ENCODE measurements at places on chromosomes 3 and 15. TPM values are rescaled to one million over a fixed set of nuclear protein-coding genes. Genes with fewer than 3 reads are reported as not detected.
A peak's percentile ranks its signal among the peaks of the same experiment; 100 is the strongest.

- H3K27ac ChIP-seq = no peak overlapping the region
- H3K36me3 ChIP-seq = peaks cover 11% of the 10 kb centered on the region
- no peak for DNase-seq
- no peaks in the 10 kb centered on the region for H3K27me3 ChIP-seq
- no peak overlapping the region for H3K4me3 ChIP-seq
Measured at GRCh38 chr3:52915294-52915693, 17.9 kb upstream of the STIMATE start.

DNA sequence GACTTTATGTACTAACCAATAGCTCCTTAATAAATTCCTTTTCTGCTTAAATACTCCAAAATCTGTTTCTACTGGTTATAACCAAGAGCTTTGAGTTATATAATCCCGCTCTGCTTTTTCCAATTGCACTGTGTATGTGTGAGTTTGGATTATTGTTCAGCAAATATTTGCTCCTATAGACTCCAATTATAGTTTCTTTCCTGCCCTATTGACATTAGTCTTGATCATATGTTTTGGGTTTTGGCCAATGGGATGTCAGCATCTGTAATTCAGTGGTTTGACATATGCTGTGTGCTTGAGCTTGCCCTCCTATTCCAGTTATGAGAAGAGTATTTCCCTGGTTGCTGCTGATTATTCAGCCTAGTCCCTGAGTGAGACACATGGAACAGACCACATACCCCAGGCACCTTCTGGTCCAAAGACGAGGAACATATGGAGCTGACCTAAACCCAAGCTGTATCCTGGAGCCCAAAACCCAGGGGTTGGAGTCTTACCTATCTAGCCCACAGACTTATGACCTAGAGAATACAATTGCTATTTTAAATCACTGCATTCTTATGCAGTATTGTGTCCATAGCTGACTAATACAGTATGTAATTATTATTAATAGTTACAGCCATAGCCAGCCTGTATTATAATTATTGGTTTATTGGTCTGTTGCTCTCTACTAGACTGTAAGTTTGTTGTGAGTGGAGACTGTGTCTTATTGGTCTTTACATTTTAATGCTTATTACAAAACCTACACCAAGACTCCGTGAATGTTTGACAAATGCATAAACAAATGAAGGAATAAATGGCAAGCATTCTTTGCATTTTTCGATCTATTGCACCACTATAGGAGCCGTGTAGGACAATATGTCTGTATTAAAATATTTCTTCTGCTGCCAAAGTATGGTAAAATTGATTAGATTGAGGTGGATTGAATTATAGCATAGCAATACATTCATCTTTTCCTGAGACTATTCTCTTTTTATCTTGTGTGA lies 11.7 kb upstream of the ZNF280D start:
- no peak for DNase-seq
- H3K27ac ChIP-seq = no peak overlapping the region
- no peaks in the 10 kb centered on the region for H3K36me3 ChIP-seq
- H3K4me1 ChIP-seq = no peaks in the 10 kb centered on the region
- no peaks in the 10 kb centered on the region for H3K27me3 ChIP-seq
- H3K4me3 ChIP-seq = no peak overlapping the region

- H3K27ac ChIP-seq = no peak overlapping the region
- H3K36me3 ChIP-seq = no peaks in the 10 kb centered on the region
- no peaks in the 10 kb centered on the region for H3K27me3 ChIP-seq
- no peaks in the 10 kb centered on the region for H3K4me1 ChIP-seq
- H3K4me3 ChIP-seq = no peak overlapping the region
Measured at GRCh38 chr15:27254055-27254454, 283.1 kb downstream of the GABRG3 start.

DNA sequence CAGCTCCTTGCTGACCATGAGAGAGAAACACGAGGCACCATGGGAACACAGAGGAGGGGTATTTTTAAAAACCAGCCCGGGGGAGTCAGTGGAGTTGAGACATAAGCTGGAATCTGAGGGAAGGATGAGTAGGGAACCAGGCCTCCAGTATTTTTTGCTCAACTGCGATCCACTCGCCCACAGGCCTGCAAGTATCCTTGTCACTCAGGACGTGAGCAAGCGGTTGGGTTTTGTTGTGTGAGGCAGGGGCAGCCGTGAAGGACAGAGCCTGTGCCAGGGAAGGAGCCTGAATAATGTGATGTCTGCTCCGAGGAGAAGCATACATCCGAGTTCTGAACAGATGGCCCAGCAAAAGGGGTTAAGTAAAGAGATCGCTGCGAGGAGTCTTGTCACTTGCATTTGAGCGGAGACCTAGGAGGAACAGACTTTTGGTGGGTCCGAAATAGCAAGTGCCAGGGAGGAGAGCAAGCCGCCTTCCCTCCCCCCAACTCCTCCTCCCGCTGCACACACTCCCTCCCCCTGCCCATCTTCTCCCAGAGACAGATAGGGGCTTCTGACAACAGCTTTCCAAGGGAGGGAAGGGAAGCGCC lies 20.4 kb upstream of the NTRK3 start:
- no peak for DNase-seq
- no peak overlapping the region for H3K4me3 ChIP-seq

- H3K27ac ChIP-seq = no peak overlapping the region
- no peaks in the 10 kb centered on the region for H3K36me3 ChIP-seq
- no peak for DNase-seq
- no peaks in the 10 kb centered on the region for H3K27me3 ChIP-seq
- peaks cover 27% of the 10 kb centered on the region for H3K4me1 ChIP-seq
- H3K4me3 ChIP-seq = no peak overlapping the region
Measured at GRCh38 chr15:35626571-35627318, 80.8 kb upstream of the DPH6 start.

- no peak for DNase-seq
- H3K27ac ChIP-seq = no peak overlapping the region
- H3K36me3 ChIP-seq = no peaks in the 10 kb centered on the region
Measured at GRCh38 chr15:87682527-87682926, 574.0 kb downstream of the NTRK3 start.

DNA sequence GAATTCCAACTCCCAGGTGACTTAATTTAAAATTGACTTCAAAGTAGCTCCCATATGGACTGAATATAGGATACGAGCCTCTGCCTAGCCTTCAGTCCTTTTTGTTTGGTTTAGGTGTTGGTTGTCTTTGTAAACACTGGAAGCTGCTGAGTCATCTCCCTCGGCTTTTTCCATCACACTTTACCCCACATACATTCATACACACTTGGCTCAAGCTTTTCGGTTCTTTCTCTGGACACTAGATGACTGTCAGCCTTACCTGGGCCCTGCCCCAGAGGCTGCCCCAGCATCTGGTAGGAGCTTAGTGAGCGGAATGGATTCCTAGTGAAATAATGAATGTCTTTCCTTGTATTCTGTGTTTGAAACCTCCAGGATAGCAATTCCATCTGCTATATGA lies 201.5 kb upstream of the IL12A start:
- no peaks in the 10 kb centered on the region for H3K27me3 ChIP-seq
- H3K36me3 ChIP-seq = no peaks in the 10 kb centered on the region
- H3K4me1 ChIP-seq = peaks cover 13% of the 10 kb centered on the region
- peak overlapping the region; percentile 58 for H3K27ac ChIP-seq

DNA sequence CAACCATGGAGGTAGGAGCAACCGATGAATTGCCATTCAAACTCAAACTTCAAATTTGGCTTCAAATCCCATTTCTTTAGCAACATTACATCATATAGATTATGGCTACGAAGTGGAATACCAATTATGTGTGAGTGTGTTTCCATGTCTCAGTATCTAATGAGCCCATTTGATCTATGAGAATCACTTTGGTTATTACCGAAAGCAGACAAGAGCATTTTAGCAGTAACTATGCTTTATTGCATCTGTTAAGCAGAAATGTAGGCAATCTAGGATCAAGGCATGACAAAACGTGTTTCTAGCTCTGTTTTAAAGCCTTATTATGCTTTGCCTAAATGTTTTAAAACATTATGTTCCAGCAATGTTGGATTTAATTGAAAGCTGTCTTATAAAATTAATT lies 581.9 kb upstream of the TGFBR2 start:
- no peaks in the 10 kb centered on the region for H3K36me3 ChIP-seq
- no peak overlapping the region for H3K4me3 ChIP-seq
- no peaks in the 10 kb centered on the region for H3K27me3 ChIP-seq
- H3K27ac ChIP-seq = no peak overlapping the region
- H3K4me1 ChIP-seq = no peaks in the 10 kb centered on the region
- DNase-seq = no peak

DNA sequence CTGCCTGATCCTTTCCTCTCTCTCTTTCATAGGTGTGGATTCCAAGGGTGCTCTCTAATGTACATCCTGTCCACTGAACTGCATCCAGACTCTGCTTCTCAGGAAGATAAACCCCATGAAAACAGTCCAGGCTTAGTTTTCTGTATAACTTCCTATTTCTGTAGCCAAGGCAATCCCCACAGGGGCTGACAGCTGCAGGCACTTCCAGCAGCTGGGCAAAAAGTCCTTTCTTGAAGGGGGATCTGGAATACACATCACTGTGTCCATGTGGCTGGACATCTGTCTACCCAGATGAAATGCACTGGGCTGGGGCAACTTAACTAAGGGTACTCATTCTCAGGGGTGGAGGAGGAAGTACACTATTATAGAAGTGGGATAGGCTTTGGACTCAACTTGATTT lies 72.2 kb downstream of the NR1D2 start:
- no peaks in the 10 kb centered on the region for H3K36me3 ChIP-seq
- no peaks in the 10 kb centered on the region for H3K4me1 ChIP-seq
- DNase-seq = peak; percentile 51
- H3K4me3 ChIP-seq = no peak overlapping the region

GRCh38 chr3:38219609-38220197 lies 45.9 kb upstream of the SLC22A13 start:
- no peaks in the 10 kb centered on the region for H3K27me3 ChIP-seq
- H3K4me3 ChIP-seq = no peak overlapping the region
- H3K36me3 ChIP-seq = no peaks in the 10 kb centered on the region
- no peak overlapping the region for H3K27ac ChIP-seq

- H3K27me3 ChIP-seq = no peaks in the 10 kb centered on the region
- no peak overlapping the region for H3K27ac ChIP-seq
- H3K4me1 ChIP-seq = peaks cover 29% of the 10 kb centered on the region
- no peak overlapping the region for H3K4me3 ChIP-seq
- H3K36me3 ChIP-seq = no peaks in the 10 kb centered on the region
Measured at GRCh38 chr3:94303266-94303665, 240.4 kb downstream of the NSUN3 start.

- no peak overlapping the region for H3K27ac ChIP-seq
- peaks cover 9% of the 10 kb centered on the region for H3K36me3 ChIP-seq
- DNase-seq = no peak
- no peak overlapping the region for H3K4me3 ChIP-seq
Measured at GRCh38 chr3:12893247-12893646, 51.9 kb upstream of the RPL32 start.

GRCh38 chr3:9553948-9554513 lies 409 bp upstream of the LHFPL4 start:
- no peak overlapping the region for H3K4me3 ChIP-seq
- H3K4me1 ChIP-seq = peaks cover 4% of the 10 kb centered on the region
- no peak for DNase-seq
- no peaks in the 10 kb centered on the region for H3K36me3 ChIP-seq
- H3K27me3 ChIP-seq = peaks cover 35% of the 10 kb centered on the region
- no peak overlapping the region for H3K27ac ChIP-seq

- H3K4me3 ChIP-seq = no peak overlapping the region
- no peak for DNase-seq
- no peak overlapping the region for H3K27ac ChIP-seq
Measured at GRCh38 chr15:43943511-43943910, 116.7 kb downstream of the WDR76 start.

DNA sequence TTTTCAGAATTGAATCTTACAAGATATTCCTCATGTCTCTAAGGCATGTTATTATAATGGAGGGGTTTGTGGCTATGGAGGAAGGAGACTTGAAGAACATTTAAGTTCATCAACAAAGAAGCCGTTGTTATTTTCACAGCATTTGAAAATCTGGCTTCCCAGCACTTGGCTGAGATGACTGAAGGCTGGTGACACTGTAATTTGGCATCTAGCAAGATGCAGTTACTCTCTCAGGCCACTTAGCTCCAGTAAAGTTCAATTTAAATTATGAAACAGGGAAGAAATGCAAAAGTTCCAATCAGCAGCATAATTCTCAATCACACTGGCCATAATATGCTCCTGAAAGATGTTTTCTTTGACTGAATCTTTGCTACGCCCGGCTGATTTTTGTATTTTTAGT lies 139.4 kb upstream of the NUDT16 start:
- H3K27me3 ChIP-seq = no peaks in the 10 kb centered on the region
- no peaks in the 10 kb centered on the region for H3K4me1 ChIP-seq
- no peak for DNase-seq
- no peak overlapping the region for H3K4me3 ChIP-seq

GRCh38 chr3:135803028-135803692 lies 162.4 kb upstream of the PPP2R3A start:
- DNase-seq = no peak
- no peaks in the 10 kb centered on the region for H3K36me3 ChIP-seq
- H3K4me1 ChIP-seq = no peaks in the 10 kb centered on the region

DNA sequence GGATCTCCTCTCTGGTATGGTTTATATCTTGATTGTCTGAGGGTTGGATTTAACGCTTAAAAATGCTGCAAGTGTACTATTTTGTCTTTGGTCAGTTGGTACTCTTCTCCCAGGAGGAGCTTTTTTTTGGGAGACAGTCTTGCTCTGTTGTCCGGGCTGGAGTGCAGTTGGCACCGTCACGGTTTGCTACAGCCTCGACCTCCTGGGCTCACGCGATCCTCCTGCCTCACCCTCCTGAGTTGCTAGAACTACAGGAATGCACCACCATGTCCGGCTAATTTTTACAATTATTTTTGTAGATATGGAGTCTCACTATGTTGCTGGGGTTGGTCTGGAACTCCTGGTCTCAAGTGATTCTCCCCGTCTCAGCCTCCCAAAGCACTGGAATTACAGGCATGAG lies 89.5 kb downstream of the FNDC3B start:
- peaks cover 3% of the 10 kb centered on the region for H3K36me3 ChIP-seq
- peaks cover 62% of the 10 kb centered on the region for H3K4me1 ChIP-seq
- DNase-seq = no peak
- no peak overlapping the region for H3K4me3 ChIP-seq
- H3K27ac ChIP-seq = peak overlapping the region; percentile 32

DNA sequence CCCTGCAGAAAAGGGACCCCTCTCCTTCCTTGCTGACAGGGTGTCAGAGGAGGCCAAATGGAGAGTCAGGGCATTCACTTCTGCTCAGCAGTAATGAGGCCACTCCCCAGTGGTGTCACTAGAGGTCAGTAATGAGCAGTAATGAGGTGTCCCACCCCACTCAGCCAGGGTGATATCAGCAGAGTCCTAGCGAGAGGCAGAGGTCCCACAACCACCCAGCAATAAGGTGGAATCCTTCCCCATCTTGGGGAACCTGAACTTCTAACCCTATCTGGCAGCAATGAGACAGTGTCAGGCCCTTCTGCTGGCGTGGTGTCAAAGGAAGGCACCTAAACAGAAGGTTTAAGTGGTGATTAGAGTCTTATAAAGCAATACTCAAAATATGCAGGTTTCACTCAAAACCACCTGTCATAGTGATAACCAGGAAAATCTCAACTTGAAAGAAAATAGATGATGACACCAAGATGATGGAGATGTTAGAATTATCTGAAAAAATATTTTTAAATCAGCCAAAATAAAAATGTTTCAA lies 12.9 kb downstream of the OCA2 start:
- H3K36me3 ChIP-seq = no peaks in the 10 kb centered on the region
- H3K4me1 ChIP-seq = no peaks in the 10 kb centered on the region
- no peak overlapping the region for H3K27ac ChIP-seq
- peak; percentile 81 for DNase-seq

Gene PLCD1
- 8.2 TPM for total RNA-seq

Gene ERICH6
- not detected for total RNA-seq

Gene BTBD1
- total RNA-seq = 61.8 TPM
